ENCODE measurements at places on chromosomes 6 and 20. TPM values are rescaled to one million over a fixed set of nuclear protein-coding genes. Genes with fewer than 3 reads are reported as not detected.

The SALL4 gene
- total RNA-seq: 3.5 TPM

The ENPP4 gene
- 10.0 TPM for total RNA-seq

The NANP gene
- 11.2 TPM for total RNA-seq

The FOXS1 gene
- total RNA-seq: 0.36 TPM

The LINC00237 gene
- not detected for total RNA-seq

The BPI gene
- total RNA-seq: not detected
